HT-29 (cell line): ENCODE measurements at places on chromosomes 16 and 17.

DNA sequence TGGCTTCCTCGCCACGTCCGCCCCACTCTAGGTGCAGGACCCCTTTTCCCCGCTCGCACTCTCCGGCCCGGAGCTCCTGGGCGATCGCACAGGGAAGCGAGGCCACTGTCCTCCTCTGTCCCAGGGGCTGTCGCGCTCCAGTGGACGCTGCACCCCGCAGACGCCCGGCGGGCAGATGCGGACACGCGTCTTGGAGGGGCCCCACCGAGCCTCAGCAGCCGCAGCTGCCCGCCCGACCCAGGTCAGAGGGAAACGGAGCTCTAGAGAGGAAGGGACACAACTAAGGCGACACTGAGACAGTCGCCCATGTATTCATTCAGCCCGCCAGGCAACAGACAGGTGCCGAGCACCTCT lies 726 bp upstream of the SLC13A5 start:
- no peak for DNase-seq

GRCh38 chr17:36934144-36934691 lies 3.1 kb upstream of the LHX1 start:
- no peak for DNase-seq

DNA sequence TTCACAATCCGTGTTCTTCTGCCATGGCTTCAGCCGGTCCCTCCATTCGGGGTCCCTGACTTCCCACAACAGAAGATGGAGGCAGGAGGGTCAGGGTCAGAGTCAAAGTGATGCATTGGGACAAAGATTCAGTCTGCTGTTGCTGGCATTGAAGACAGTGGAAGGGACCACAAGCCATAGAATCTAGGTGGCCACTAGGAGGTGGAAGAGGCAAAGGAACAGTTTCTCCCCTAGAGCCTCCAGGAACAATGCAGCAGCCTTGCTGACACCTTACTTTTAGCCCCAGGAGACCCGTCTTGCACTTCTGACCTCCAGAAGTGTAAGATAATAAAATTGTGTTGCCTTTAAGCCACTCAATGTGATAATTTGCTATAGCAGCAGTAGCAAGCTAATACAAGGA lies 55.9 kb downstream of the MFSD11 start:
- DNase-seq = peak; percentile 50

DNA sequence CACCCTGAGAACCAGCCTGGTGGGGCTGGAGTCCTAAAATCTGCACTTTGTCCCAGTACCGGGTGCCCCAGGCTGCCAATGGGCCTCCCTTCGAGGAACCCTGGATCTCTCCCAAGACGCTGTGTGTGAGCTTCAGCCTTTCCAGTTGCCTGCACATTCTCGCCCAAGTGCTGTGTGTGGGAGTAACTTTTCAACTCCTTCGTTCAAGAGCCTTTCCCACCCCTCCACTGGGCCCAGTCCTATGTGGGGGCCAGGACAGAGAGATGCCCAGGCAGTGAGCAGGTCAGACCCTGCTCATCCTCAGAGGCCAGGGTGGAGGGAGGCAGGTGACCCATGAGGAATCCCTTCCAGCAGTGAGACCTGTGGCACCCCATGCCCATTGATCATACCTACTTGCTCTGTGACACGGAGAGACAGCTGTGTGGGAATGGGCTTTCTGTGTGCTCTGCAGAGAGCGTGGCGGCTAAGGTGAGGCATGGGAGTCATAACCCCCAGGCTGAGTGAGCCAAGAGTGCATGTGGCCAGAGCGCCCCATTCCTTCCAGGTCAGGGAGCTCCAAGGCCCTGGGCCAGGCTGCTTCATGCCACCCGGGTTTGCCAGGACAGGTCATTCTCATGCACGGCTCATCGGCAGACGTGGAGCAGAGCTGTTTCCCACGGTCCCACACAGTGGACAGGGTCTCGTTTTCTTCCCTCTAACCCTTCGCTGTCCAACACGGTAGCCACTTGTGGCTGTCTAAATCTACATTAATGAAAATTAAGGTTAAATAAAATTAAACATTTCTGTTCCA lies 154.4 kb downstream of the CLEC16A start:
- DNase-seq = no peak

DNA sequence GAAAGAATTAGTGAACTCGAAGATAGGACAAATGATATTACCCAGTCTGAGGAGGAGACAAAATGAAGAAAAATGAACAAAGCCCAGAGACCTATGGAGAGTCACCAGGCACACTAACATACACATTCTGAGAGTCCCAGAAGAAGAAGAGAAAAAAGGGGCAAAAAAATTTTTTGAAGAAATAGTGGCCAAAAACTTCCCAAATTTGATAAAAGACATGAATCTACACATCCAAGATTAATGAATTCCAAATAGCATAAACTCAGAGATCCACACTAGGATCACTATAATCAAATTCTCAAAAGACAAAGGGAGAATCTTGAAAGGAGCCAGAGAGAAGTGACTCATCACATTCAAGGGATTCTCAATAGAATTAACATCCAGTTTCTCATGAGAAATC lies 3.4 kb upstream of the OR4D1 start:
- no peak for DNase-seq

DNA sequence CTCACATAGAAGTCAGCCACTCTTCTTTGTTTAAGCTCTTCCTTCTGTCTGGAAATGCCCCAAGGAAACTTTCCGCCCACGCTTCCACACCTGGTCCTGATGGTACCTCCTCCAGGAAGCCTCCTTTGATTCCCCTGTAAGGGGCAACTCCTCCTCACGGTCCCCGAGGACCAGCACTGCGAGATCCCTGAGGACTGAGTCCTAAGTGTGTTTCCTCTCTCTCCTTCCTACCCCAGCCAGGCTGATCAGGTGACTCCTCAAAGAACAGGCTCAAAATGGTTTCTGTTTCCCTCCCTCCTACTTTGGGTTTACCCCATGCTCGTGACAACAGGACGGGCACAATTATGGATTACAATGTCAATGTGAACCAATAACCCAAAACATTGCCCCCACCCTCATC lies 63.0 kb upstream of the MED9 start:
- DNase-seq = no peak

GRCh38 chr16:62079236-62079635 lies 43.0 kb upstream of the CDH8 start:
- DNase-seq = no peak

DNA sequence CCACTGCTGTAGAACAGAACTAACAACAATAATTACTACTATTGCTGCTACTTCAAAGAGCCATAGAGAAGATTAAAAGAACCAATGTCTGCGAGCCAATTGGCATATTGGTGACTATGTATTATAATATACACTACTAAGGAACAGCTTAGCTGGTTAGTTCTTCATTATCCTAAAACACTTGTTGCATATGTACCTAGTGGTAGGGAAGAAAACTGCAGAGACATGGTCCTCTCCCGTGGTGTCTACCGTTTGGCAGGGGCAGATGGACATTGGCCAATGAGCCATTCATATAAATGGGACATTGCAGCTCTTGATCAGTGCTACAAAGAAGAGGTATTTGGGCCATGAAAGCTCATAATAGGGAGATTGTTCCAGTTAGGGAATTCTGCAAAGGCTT lies 46.4 kb upstream of the CLEC3A start:
- DNase-seq = no peak

- DNase-seq = peak; percentile 14
Observed at GRCh38 chr17:11608396-11608795, 10.1 kb downstream of the DNAH9 start.

- peak; percentile 18 for DNase-seq
Observed at GRCh38 chr17:3335876-3336275, 37.7 kb upstream of the OR3A1 start.

DNA sequence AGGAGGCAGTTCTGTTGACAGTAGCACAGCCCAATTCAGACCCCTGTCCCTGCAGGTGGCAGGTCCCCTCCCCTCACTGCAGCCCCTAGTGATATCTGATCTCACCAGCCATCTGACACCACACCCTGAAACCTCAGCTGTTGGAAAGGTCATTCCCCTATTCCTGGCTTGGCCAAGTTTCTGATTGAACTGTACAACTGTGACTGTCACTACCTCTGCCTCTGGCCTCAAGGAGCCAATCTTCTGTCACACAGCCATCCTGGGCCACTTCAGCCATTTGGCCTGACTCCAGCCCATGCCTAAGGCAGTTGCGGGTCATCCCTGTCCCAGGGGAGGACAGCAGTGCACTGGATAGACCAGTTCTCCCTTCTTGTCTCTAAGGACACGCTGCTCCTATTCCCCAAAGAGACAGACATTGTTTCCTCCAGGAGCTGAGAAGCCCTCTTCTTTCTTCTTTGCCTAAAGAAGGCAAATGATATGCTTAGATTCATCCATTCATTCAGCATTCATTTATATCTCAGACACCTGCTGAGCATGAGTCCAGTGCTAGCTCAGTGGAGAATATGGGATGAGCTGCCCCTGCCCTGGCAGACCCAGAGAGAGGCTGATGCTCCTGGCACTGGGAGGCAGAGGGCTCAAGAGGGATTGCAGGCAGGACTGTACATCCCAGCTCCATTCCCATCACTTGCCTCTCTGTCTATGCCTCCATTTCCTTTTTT lies 4.6 kb upstream of the ALDOA start:
- no peak for DNase-seq

- no peak for DNase-seq
Observed at GRCh38 chr16:4345836-4346781, 5.0 kb downstream of the PAM16 start.

DNA sequence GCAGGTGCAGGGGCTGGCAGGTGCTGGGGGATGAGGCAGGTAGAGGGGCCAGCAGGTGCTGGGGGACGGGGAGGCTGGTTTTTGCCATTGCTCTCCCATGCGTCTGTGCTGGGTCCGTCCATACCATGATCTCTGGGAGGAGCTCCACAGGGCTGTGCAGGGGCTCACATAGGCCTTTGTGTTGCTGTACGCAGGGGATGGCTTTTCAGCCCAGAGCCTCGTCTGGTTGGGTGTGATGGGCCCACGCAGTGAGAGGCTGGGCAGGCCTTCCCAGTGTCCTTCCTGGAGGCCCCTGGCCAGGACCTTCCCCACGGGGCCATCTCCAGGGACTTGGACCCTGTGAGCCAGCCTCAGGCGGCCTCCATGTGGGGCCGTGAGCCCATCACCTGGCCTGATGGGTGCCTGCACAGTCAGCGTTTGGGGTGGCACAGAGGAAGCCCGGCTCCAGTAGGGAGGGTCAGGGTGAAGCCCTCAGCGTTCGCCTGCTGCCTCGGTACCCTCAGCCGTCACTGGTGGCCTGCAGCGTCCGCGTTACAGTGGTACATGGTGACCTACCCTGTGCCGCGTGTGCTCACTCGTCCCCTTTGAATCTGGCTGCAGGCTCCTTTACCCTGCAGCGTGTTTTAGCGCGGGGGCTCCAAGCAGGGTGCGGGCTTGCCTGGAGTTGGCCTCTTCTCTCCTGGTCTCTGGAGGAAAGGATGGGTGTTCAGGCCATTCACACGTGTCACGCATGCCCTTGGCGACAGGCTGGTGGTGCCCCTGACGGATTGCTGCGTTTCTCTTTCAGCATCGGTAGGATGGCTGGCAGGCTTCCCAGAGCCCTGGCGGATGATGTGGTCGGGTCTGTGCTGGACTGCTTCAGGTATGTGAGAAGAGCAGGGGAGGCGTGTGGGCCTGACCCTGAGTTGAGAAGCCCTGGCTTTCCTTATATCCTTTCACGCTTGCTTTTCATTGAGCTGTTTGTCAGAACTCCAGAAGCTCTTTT lies 30.6 kb downstream of the ZNF750 start:
- no peak for DNase-seq

DNA sequence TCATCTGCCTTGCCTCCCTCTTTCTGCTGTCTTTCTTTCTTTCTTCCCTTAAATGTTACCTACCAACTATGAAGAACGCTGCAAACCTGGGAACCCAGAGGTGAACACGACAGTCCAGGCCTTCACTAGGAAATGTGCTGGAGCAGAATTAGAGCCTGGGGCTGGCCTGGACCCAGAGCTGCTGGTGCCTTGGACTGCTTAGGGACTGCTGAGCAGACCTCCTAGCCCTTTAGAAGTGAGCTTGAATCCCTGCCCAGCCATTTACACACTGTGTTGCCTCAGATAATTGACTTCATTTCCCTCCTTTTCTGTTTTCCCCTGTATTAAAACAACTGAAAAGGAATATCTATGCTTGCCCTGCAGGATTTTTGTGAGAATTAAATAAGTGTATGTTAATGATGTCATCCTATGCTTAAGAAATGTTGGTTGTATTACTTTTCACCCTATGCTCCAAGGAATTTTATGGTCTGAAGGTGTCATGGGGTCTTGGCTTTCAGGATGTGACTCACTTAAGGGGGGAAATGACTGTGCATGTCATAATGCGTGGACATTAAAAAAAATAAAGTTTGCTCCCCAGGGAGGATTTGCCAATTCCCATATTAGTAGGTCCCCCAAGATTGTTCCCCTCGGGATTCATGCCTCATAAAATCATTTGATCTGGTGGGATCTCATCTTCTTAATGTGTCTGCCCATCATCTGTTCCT lies 11.5 kb downstream of the CDH13 start:
- DNase-seq = no peak

- DNase-seq = no peak
Observed at GRCh38 chr16:17408955-17409441, 61.8 kb downstream of the XYLT1 start.
